ENCODE measurements at places on chromosomes 16 and 17. TPM values are rescaled to one million over a fixed set of nuclear protein-coding genes. Genes with fewer than 3 reads are reported as not detected.

YBX2 gene
- total RNA-seq = not detected

LITAFD gene
- not detected for total RNA-seq

OR3A2 gene
- not detected for total RNA-seq

SHISA6 gene
- not detected for total RNA-seq

ARL5C gene
- total RNA-seq = not detected

MMP28 gene
- not detected for total RNA-seq

PIK3R5 gene
- 50.8 TPM for total RNA-seq

NPIPA2 gene
- 0.90 TPM for total RNA-seq

DNA sequence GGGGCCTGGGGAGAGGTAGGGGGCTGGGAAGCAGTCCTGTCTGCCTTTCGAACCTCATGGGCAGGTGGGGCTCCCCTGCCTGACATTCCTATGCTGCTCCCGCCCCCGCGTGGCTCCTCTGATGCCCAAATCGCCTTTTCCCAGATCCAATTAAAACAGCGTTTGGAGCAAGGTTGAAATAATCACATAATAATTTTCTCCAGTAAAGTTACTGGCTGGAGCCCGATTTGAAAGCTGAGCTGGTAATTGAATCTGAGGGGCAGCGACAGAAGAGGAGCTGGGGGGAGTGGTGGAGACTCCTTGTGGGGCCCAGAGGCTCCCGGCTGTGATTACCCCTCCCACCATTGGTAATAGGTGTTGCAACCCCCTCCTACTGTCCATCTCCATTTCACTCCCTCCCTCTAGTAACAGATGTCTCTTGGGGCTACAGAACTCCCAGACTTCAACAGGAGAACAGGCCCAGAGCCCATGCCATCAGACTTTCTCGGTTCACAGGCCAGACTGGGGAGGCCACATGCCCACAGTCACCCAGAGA lies 38.9 kb upstream of the C1QL1 start:
- no peaks in the 10 kb centered on the region for H3K27me3 ChIP-seq
- H3K4me3 ChIP-seq = no peak overlapping the region
- no peak for DNase-seq
- H3K27ac ChIP-seq = no peak overlapping the region
- no peaks in the 10 kb centered on the region for H3K36me3 ChIP-seq

DNA sequence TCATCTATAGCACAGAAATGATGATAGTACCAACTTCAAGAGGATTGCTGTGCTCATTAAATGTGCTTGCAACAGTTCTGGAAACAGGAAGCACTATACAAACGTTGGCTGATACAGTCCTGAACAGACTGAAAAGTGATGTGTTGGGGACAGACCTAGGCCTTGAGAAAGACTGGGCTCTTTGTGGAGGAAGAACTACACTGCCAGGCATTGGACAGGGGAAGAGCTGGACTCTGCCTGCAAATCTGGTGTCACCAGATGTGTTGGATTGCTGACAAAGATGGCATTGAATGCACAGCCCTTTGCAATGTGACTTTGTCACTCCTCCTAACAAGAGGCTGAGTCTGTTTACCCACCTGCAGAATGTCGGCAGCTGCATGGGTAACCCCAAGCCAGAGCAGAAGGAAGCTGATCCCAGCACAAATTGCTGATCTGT lies 12.4 kb upstream of the ST6GALNAC2 start:
- DNase-seq = no peak
- H3K27me3 ChIP-seq = no peaks in the 10 kb centered on the region
- H3K4me1 ChIP-seq = no peaks in the 10 kb centered on the region

DNA sequence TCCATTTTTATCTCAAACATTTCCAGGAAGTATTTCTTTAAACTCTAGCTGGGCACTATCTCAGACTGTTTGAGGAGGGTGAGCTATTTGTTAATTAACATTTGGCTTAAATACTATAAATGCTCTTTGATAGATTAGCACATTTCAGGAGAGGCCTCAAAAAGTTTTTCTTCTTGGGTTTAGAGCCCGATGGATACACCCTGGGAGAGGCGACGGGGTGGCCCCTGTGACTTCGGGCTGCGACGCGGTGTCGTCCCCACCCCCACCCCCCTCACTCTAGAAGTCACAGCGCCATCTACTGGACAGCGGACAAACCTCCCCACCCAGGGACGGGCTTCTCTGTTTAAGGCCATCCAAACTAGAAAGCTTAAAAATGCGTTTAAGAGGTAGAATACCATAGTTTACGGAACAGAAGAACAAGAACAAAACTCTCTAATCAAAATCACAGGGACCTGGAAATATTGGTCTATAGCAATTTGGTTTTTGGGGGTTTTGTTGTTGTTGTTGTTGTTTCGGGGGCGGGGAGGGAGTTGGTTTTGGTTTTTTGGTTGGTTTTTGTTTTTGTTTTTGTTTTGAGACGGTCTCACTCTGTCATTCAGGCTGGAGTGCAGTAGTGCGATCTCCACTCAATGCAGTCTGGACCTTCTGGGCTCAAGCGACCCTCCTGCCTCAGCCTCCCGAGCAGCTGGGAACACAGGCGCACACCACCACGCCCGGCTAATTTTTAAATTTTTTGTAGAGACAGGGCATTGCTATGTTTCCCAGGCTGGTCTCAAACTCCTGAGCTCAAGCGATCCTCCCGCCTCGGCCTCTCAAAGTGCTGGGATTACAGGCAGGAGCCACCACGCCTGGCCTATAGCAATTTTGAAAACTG lies 254.4 kb downstream of the C16orf95 start:
- DNase-seq = no peak
- no peaks in the 10 kb centered on the region for H3K27me3 ChIP-seq
- no peaks in the 10 kb centered on the region for H3K4me1 ChIP-seq
- H3K27ac ChIP-seq = no peak overlapping the region

DNA sequence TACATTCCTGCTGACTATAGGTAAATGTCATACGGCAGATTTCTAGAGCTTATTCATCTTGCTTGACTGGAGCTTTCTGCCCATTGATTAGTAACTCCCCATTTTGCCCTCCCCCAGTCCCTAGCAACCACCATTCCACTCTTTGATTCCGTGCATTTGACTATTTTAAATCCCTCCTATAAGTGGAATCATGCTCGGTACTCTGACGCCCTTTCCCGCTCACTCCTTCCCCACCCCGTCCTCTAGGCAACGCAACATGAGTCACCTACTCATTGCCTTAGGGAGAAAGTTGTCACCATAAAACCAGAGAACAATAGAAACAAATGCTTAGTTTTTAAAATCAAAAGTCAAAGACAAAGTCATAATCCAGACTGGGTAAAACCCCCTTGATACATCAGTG lies 45.5 kb upstream of the RBBP6 start:
- H3K36me3 ChIP-seq = no peaks in the 10 kb centered on the region
- no peak overlapping the region for H3K27ac ChIP-seq
- no peak for DNase-seq
- no peaks in the 10 kb centered on the region for H3K4me1 ChIP-seq
- H3K4me3 ChIP-seq = no peak overlapping the region

GRCh38 chr16:85037050-85037410 lies 9.4 kb downstream of the KIAA0513 start:
- H3K27ac ChIP-seq = no peak overlapping the region
- no peaks in the 10 kb centered on the region for H3K4me1 ChIP-seq
- no peak for DNase-seq

- peaks cover 10% of the 10 kb centered on the region for H3K4me1 ChIP-seq
- H3K36me3 ChIP-seq = peaks cover 4% of the 10 kb centered on the region
- H3K27me3 ChIP-seq = no peaks in the 10 kb centered on the region
- H3K27ac ChIP-seq = no peak overlapping the region
- no peak overlapping the region for H3K4me3 ChIP-seq
- no peak for DNase-seq
Observed at GRCh38 chr16:24069036-24069590, 187.0 kb upstream of the CACNG3 start.

DNA sequence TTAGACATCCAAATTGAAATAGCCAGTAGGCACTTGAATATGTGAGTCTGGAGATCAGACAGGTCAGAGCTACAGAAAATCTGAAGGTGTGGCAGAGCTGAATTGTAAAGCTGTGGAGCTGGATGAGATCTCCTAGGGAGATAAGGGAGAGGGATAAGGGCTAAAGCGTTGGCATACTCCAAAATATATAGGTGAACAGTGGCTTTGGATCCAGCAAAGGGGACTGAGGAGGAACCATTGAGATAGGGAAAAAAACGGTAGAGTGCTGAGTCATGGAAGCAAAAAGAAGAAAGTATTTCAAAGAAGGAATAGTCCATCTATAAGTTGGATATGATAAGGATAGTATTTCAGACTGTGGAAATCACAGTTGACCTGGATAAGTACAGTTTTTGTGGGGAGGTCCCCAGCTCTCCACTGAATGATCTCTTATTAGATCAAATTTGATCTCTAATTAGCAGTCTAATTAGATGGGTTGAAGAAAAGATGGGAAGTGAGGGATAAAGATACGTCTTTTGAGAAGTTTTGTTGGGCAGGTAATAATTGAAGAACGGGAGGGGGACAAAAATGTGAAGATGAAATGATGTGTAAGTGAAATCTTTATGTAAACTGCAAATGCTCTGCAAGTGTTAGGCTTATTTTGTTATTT lies 587 bp upstream of the DBF4B start:
- peak overlapping the region; percentile 99 for H3K4me3 ChIP-seq
- no peaks in the 10 kb centered on the region for H3K36me3 ChIP-seq
- H3K4me1 ChIP-seq = peaks cover 5% of the 10 kb centered on the region
- DNase-seq = no peak

GRCh38 chr17:55463600-55463999 lies 42.0 kb upstream of the MMD start:
- peak overlapping the region; percentile 27 for H3K27ac ChIP-seq
- H3K27me3 ChIP-seq = no peaks in the 10 kb centered on the region
- peaks cover 25% of the 10 kb centered on the region for H3K4me1 ChIP-seq
- no peaks in the 10 kb centered on the region for H3K36me3 ChIP-seq
- no peak overlapping the region for H3K4me3 ChIP-seq

- no peak overlapping the region for H3K4me3 ChIP-seq
- no peaks in the 10 kb centered on the region for H3K4me1 ChIP-seq
- H3K36me3 ChIP-seq = no peaks in the 10 kb centered on the region
- no peak overlapping the region for H3K27ac ChIP-seq
- DNase-seq = no peak
Observed at GRCh38 chr17:29169806-29170591, 10.2 kb downstream of the MYO18A start.

DNA sequence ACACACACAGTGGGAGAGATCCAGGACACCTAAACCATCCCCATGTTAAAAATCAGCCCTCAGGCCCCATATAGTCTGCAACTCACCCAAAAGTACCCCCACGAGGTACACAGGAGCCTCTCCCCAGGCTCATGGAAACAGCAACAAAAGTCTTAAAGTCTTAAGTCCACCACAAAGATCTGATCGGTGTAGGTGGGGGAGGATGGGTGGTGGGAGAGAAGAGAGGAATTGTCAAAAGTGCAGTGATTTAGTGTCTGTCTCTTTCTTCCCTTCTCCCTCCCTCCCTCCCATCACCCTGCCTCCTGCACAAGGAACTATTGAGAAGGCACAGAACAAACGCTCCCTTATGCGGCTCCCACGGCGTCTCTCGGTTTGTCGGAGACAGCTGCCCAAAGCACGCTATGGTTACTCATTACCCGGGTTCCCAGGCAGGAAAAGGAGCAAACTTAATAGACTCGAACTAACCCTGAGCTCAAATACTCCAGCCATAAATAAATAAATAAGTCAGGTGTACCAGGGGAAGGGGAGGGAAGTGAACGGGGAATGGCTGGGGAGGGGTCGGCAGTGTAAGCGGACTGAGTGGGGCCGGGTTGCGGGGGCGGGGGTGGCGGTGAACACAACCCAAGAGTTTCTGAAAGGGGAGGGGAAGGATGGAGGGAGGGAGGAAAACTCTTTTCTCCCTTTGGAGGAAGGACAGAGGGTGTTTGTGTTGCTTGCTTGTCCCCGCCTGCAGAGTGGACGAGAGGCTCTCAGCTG lies 477.4 kb downstream of the SLC39A11 start:
- H3K4me3 ChIP-seq = no peak overlapping the region
- no peaks in the 10 kb centered on the region for H3K4me1 ChIP-seq
- no peak overlapping the region for H3K27ac ChIP-seq
- H3K36me3 ChIP-seq = no peaks in the 10 kb centered on the region
- H3K27me3 ChIP-seq = no peaks in the 10 kb centered on the region

- H3K4me1 ChIP-seq = peaks cover 58% of the 10 kb centered on the region
- no peak for DNase-seq
- 0 out of 2 replicates have a peak overlapping the region, but pooled peaks have one; percentile 31 for H3K4me3 ChIP-seq
- no peaks in the 10 kb centered on the region for H3K27me3 ChIP-seq
- peaks cover 5% of the 10 kb centered on the region for H3K36me3 ChIP-seq
Observed at GRCh38 chr17:39845052-39845846, 18.9 kb downstream of the IKZF3 start.

- H3K27me3 ChIP-seq = no peaks in the 10 kb centered on the region
- H3K4me3 ChIP-seq = no peak overlapping the region
- DNase-seq = no peak
- H3K27ac ChIP-seq = no peak overlapping the region
- no peaks in the 10 kb centered on the region for H3K4me1 ChIP-seq
Observed at GRCh38 chr17:12727076-12727760, 61.5 kb downstream of the MYOCD start.

- H3K4me1 ChIP-seq = peaks cover 7% of the 10 kb centered on the region
- no peak overlapping the region for H3K27ac ChIP-seq
- no peaks in the 10 kb centered on the region for H3K27me3 ChIP-seq
Observed at GRCh38 chr17:68431661-68432071, 25.6 kb downstream of the WIPI1 start.

- H3K27me3 ChIP-seq = no peaks in the 10 kb centered on the region
- H3K4me1 ChIP-seq = no peaks in the 10 kb centered on the region
- H3K36me3 ChIP-seq = no peaks in the 10 kb centered on the region
- no peak overlapping the region for H3K27ac ChIP-seq
- H3K4me3 ChIP-seq = no peak overlapping the region
Observed at GRCh38 chr16:90000733-90001427, 18.4 kb downstream of the DBNDD1 start.

- H3K36me3 ChIP-seq = no peaks in the 10 kb centered on the region
- H3K27ac ChIP-seq = no peak overlapping the region
- no peak for DNase-seq
- no peak overlapping the region for H3K4me3 ChIP-seq
- H3K4me1 ChIP-seq = no peaks in the 10 kb centered on the region
Observed at GRCh38 chr16:85245307-85246172, 133.3 kb upstream of the CIBAR2 start.

DNA sequence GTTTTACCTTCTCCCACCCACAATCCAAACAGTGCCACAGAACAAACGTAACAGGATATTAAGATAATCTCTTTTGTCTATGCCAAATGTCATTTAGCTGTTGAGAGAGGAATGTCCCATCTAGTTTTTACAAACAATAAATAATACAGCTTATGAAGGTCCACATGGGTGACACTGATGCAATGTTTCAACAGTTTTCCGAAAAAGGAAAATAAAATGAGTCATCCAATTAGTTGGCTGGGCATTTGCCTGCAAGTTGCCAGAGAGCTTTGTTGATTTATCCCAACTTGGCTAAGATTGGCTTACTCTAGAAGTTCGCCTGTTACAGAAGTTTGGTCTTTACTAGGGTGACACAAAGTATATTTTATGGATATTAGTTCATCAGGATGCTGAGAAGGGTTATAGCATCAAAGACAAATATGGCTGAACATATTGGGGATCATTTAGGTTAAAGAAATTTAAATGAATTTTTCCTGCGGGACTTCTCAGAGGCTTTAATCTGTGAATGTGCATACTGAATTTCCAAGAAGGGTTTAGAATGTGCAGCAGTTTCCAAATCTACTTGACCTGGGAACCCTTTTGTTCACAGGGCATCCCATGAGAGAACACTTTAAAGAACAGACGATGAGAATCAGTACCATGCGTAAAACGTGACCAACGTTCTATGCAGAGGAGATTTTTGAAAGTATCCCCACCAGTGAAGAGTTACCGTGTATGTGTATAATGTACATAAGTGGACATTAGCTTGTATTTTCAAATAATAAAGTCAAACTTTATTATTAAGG lies 73.1 kb downstream of the CDH13 start:
- H3K4me1 ChIP-seq = 0 out of 2 replicates have a peak, but pooled peaks cover 3% of the 10 kb centered on the region
- no peak for DNase-seq
- H3K27ac ChIP-seq = no peak overlapping the region
- no peaks in the 10 kb centered on the region for H3K27me3 ChIP-seq
- H3K36me3 ChIP-seq = no peaks in the 10 kb centered on the region
- no peak overlapping the region for H3K4me3 ChIP-seq
